ENCODE measurements at places on chromosomes 11 and 22.

GRCh38 chr11:125063429-125064043 is 431 bp downstream of the SLC37A2 start:
- no peak for DNase-seq

DNA sequence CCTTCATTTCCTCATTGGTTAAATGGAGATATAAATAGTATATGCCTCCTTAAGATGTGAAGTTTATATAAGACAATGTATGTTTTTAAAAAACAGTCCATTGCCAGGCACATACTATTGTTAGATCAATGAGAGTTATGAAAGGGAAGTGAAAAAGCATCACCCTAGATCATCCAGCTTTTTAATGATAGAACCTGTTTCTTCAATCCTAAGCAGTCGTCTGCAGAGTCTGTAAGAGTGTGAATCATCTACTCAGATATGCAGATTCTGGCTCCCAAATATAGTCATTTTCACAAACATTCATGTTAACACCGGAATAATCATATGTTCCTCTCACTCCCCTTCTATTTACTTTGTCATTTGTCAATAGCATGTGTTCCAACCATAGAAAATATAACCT is 65.3 kb upstream of the SLN start:
- DNase-seq = no peak

DNA sequence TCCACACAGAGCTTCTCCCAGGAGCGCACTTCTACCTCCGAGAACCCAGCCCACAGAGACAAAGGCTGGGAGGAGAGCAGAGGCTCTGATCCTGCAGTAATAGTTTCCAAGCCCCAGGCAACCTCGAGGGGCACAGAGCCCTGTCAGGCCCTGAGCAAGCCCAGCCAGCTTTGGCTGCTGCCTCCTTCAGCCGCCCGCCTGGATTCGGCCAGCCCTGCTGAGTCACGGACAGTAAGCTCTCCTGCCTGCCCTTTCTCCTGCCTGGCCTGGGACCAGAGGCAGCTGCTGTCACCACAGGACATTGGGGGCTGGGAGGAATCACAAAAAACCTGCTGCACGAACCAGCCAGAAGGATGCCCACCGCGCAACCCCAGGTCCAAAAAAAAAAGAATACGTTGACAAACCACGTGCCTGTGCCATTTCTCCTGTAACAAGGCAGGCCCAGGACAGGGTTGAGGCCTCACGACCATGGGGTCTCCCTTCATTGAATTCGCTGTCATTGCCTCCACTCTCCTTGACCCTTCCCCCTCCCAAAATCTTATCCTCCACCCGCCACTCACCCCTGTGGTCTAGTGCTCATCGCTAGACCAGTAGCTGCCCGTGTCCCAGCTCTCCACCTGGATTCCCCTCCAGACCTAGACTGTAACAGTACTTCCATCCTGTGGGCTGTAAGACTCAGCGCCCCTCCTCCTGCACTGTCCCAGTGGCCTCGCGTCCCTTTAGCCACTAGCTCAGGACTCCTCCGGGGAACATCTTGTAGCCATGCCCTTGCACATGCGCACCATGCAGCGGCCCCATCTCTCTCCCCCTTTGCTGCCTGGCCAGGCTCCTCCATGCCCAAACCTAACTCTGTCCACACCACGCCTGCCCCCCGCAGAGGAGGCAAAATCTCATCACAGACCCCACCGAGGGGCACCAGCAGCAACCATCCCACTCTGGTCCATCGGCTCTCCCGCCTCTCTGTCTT is 7.4 kb upstream of the SLC22A12 start:
- no peak for DNase-seq

- DNase-seq = no peak
Observed at GRCh38 chr22:42946546-42947198, 68.3 kb downstream of the PACSIN2 start.

DNA sequence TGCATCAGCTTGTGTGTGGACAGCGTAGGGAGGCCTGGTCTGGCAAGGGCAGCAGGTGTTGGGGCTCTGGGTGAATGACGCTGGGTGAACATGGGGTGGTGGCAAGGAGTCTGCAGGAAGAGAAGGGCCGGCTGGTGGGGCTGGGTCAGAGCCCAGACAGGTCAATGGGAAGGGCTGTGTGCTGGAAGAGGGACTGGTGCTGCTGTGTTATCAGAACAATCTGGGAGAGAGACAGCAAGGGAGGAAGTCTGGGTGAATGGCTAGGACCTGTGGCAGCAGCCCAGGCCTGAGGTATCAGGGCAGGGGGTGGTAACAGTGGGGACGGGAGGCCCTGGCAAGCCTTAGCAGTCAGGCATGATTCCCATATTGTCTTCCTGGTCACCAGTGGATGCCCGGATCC is 206.7 kb downstream of the SNX19 start:
- no peak for DNase-seq

DNA sequence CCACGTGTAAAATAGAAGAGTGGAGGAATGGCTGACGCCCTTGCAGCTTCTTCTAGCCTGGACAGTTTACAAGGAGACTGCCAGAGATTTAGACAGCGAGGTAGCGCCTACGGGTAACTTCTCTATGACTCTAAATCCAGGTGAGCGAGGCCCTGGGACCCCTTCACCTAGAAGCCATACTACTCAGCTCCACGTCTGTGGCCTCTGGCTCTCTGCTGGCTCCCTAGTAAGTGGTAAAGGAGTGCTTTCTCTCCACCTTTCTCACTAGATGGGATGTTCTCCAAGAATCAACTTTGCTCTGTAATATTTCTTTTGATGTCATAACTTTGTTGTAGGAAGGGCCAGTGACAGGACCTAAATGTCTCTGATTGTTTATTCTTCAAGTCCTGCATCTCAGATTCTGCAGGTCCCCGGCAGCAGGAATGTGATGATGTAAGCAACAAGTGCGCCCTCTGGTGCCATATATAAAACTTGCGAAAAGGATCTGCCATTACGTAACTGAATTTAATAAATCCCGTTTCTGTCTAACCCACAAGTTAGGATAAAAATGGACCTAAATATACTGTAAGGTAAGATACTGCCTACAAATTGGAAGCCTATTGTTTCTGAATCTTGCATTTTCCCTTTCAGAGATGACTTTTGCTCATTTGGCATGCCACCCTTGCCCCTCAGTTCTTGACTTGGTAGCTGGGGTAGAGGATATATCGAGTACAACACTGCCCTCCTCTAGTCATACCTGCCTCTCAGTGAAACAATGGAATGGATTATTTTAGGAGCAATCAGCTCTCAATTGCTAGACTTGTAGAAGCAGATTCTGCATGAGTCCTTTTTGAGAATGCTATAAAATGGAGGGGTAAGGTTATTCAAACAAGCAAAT is 11.0 kb upstream of the PTPN5 start:
- DNase-seq = no peak

DNA sequence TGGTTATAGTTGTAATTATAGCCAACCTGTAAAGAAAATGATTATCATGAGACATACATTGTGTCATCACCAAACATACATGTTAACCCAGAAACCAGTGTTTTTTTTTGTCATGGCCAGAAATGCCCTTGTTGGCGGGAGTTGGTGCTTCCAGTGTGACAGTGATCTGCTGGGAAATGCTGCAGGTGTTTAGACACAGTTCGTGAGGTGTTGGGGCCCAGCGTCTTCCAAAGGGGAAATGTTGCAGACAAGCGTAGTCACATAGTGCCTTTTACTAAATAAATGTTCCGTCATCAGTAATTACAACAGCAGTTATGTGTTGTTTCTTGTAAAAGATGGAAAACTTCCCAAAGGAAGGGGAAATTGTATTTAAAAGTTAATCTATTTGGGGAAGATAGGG is 92.6 kb upstream of the GAL start:
- DNase-seq = no peak

All from GM19239 (cell line).